ENCODE measurements at places on chromosomes 3 and 15.

GRCh38 chr3:79406175-79406574 lies 361.6 kb downstream of the ROBO1 start:
- DNase-seq, result no peak

- DNase-seq, result no peak
Observed at GRCh38 chr3:114829783-114830182, 317.3 kb downstream of the ZBTB20 start.

DNA sequence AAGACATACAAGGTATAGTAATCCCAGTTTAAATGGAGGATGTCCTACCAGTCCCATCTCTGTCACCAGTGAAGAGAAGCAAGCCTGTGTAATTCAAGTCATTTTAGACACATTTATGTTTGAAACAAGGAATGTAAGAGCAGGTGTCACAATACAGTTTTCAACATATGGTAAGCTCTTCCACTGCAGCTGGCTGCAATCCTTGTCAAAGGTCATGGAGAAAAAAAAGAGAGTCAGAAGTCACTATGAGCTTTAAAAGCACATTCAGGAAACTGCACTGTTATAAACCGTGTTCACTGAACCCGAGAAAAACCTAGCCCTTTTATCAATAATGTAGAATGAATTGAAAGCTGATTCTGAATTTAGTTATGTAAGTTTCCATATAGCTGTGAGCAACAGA lies 206.4 kb downstream of the NAALADL2 start:
- no peak for DNase-seq

- DNase-seq, result no peak
Observed at GRCh38 chr15:39376371-39376909, 204.4 kb upstream of the THBS1 start.
